ENCODE measurements at places on chromosomes 11 and 22.

GRCh38 chr11:85651118-85651517 is 3.4 kb downstream of the TMEM126A start:
- DNase-seq = no peak

- DNase-seq = no peak
Measured at GRCh38 chr22:27620367-27621154, 181.0 kb downstream of the MN1 start.

DNA sequence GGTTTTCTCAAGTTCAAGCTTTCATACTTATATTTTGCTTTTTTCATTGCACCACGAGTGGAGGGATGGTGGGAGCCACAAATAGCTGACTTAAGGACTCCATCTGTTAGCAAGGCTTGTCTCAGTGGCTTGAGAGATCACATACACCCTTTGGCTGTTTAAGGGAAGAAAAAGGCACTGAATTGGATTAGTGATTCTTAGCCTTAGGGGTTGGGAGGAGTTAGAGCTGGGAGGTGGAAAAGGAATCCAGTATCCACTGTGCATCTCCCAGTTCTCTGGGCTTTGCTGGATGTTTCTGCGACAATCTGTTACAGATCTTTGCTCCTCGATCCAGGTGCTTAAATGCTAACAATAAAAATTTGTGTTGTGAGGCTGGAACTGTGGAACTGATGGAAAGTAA is 593.6 kb downstream of the CNTN5 start:
- no peak for DNase-seq

DNA sequence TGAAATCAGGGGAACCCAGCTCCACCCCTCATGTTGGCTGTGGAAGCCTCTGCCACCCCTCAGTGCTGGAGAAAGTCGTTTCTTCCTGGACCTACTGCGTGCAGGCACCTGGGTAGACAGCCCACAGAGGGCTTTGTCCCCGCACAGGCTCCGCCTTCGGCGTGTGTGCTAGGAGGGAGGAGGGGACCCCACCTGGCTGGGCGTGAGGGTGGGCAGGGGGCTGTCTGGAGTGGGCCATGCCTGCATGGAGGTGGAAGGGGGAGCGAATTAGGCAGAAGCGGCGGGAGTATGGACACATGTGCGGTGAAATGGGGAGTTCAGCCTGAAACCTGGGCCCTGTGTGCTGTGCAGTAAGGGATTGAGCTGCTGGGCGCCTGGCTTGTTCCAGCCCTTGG is 49.3 kb downstream of the FBLN1 start:
- DNase-seq = no peak

DNA sequence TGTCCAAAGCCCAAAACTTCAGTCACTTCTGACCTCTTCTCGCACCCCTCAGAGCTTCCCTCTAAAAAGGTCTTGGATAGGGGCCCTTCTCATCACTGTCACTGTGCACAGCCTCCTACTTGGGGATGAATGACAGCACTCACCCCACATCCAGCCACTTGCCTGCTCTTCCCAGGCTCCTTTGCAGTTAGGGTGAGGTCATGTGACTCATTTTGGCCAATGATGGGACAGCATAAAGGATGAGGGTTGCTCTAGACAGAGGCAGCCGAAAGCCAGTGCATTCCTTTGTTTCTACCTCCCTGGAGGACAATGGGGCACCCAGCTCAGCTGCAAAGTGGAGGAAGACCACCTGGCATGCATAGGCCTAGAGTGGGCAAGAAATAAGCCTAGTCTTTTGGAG is 1413.3 kb downstream of the TBC1D22A start:
- DNase-seq = no peak

DNA sequence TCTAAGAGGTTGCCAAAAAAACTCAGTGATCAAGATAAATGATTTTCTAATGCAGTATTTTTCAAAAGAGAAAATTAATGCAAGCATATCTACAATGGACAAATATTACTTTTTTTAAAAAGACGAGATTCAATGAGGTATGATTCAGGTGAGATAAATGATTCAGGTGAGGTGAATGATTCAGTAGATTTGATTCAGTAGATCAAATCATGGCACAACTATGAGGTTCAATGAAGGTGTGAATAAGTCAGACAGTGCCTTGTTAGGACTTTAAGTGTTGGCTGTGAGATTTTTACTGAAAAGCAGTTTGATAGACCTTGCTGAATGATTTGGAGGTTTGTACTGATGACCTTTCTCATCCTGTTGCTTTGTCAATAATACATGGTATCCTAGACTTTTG is 742.2 kb downstream of the NELL1 start:
- DNase-seq = no peak

GRCh38 chr22:49188091-49188490 is 639.6 kb downstream of the BRD1 start:
- no peak for DNase-seq

DNA sequence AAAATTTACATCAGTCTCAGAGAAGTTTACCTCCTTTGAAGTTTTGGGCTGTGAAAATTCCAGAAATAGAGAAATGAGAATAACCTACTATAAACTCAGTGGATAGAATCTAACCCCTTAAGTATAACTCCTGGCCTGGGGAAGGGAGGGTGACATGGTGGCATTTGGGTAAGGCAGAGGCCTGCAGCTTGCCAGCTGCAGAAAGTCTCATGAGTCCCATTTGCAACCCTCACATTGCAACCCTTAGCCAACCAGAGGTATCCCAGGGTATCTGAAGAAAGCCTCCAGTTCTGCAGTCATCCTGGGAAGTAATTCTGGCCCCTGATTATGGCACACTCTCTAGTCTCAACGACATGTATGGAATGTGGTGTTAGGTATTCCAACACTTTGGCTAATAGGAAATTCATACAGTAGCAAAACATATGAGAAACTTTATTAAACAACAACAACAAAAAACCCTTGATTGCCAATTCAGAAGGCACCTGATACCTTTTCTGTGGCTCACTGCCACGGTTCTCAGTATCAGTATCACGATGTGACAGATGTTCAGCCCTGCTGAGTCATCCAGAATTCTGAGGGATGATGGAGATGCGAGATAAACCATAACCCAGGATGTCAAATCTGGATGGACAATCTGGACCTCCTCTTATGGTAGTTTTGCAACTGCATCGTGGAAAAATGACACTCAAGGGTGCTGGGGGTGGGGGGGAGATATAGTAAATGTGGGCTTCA is 743.4 kb downstream of the NELL1 start:
- DNase-seq = no peak

- no peak for DNase-seq
Measured at GRCh38 chr22:39990686-39991085, 4.1 kb upstream of the FAM83F start.
